ENCODE measurements at places on chromosomes 11 and 22.

GRCh38 chr11:131065435-131066413, 149.4 kb upstream of the SNX19 start:
- peak; percentile 48 for DNase-seq

DNA sequence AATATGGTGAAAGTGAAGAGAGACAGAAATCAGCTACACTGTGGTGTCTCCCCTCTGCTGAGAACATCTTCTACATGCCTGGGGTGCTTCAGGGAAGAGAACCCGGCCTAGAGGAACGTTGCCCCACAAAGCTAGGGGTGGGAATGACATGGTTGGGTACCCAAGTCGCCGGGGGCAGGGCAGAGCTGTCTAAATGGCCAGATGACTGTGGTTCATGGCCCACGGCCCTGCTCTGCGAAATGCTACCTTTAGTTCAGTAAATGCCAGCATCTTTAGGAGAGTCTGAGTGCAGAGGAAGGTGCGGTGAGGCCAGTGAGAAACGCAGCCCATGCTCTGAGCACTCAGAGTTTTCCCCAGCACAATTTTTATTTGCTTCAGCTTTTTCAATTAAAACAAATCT, 12.8 kb downstream of the BRD1 start:
- no peak for DNase-seq

DNA sequence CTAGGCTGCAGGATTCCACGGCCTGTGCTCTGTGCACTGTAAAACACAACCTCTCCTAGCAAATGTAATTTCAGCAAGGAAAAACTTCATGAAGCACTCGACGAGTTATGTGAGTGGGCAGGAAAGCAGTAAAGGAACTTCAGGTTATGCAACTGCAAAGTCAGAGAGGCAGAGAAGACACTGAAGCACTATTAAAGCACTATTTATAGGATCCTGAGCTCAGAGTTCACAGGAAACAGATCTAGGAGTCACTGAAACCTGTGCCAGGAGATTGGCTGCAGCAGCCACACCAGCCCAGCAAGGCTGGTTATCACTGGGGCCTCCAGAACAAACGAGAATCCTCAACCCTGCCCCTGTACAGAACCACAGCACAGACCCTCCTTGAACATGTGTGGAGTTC, 2.5 kb downstream of the SMIM35 start:
- DNase-seq = no peak

- peak; percentile 51 for DNase-seq
Measured at GRCh38 chr11:124669193-124669592, 4.3 kb downstream of the SIAE start.

DNA sequence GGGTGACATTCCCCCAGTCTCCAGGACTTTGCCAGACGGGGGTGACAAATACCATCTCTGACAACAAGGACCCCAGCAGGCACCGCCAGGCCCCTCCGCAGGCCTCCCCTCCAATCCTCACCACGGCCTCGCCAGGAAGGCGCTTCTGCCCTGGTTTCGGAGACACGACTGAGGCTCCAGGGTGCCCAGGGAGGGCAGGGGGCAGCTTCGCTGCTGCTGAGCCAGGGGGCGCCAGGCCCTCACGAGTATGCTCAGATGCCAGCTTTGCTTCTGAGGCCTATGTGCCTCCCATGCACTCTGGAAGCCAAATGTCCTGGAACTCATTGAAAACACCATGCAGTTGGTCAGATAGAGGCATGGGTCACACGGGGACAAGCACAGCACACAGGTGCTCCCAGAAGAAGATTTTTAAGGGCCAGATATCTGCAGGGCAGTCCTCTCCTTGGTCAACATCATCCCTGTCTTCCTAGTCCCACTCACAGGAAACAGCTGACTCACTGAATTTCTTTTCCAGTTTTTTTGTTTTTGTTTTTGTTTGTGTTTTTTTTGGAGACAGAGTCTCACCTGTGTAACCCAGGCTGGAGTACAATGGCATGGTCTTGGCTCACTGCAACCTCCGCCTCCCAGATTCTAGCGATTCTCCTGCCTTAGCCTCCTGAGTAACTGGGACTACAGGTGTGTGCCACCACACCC, 19.9 kb downstream of the BID start:
- DNase-seq = no peak

DNA sequence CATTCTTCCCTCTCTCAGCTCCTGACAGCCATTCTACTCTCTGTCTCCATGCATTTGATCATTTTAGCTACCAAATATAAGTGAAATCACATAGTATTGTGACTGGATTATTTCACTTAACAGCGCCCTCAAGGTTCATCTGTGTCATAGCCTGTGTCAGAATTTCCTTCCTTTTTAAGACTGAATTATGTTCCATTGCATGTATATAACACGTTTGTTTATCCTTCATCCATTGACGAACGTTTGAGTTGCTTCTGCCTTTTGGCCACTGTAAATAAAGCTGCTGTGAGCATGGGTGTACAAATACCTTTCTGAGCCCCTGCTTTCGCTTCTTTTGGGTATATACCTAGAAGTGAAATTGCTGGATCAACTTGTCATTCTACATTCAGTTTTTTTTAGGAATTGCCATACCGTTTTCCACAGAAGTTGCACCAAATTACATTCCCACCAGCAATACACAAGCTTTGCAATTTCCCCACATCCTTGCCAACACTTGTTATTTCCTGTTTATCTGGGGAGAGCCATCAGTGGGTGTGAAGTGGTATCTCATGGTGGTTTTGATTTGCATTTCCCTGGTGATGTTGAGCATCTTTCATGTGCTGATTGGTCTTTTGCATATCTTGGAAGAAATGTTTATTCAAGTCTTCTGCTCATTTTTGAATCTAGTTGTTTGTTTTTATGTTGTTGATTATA, 17.5 kb downstream of the GLB1L2 start:
- no peak for DNase-seq

- DNase-seq = no peak
Measured at GRCh38 chr11:104183593-104183992, 19.6 kb upstream of the PDGFD start.

DNA sequence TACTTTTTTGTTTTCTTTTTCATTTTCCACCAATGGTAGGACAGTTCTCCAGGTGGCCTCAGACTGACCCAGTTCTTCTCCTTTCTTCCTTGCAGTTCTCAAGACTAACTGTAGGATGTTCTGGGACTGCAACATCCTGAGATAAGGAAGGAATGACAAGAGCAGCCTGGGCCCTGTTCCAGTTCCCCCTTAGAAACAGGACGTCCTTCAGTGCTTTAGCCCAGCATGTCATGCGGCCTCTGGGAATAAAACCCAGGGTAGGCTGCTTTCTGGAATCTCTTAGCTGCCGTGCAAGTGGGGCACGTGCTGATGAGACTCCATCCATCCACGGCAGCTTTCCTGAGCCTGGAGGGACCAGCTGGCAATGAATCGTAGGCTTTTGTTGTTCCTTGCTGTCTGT, 24.0 kb upstream of the CADM1 start:
- no peak for DNase-seq

GRCh38 chr22:20267441-20268278, 458 bp downstream of the RTN4R start:
- DNase-seq = no peak

- no peak for DNase-seq
Measured at GRCh38 chr11:10349806-10350205, 44.9 kb downstream of the ADM start.

All from Karpas-422 (cell line).